ENCODE measurements at places on chromosomes 6 and 20. TPM values are rescaled to one million over a fixed set of nuclear protein-coding genes. Genes with fewer than 3 reads are reported as not detected.

Gene ORC3
- 19.3 TPM for total RNA-seq

Gene HLA-DRB1
- total RNA-seq, result 166 TPM

Gene SIRPD
- 0.42 TPM for total RNA-seq

Gene SLC22A16
- not detected for total RNA-seq

Gene KCNG1
- 2.3 TPM for total RNA-seq

Gene JPH2
- total RNA-seq, result not detected

Gene ACSS2
- 18.4 TPM for total RNA-seq

Gene SLC13A3
- 0.10 TPM for total RNA-seq

Gene DHX35
- total RNA-seq, result 10.5 TPM

Gene GPX5
- total RNA-seq, result not detected
